ENCODE measurements at places on chromosomes 4 and X.

GRCh38 chr4:1604706-1605205 is 79.4 kb downstream of the FAM53A start:
- DNase-seq, result no peak

DNA sequence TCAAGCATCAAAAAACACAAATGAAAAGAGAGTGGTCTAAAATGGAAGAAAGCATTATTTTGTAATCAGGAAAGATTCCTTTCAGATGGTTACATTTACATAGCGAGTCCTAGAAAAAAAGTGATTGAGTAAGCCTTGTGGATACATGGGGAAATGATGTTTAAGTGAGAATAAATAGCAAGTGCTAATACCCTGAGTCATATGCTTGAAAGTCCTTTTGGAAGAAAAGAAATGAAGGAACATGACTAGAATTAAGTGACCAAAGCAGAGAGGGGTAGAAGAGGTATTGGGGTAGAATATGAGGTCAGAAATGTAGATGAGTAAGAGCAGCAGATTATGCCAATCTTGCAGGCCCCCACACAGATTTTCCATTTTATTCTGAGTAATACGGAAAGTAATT is 814.8 kb upstream of the GRID2 start:
- no peak for DNase-seq

DNA sequence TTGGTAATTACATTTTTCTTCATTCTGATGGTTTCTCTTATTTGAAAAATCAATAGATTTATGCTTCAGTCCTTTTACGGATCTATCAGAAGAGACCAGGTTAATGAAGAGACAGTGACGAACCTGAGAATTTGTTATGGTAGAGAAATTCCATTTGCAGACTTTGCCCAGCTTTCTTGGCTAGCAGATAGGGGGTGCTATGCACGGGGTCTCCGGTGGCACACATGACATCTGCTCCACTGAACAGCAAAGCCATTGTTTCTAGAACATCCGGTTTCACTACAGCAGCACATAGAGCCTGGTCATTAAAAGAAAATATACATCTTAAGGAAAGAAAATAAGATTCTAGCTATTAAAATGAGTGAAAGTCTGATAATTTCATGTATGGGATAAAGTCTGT is 85.1 kb downstream of the ARAP2 start:
- DNase-seq, result no peak

- DNase-seq, result no peak
Observed at GRCh38 chrX:40460926-40461325, 119.8 kb upstream of the ATP6AP2 start.

GRCh38 chr4:42281324-42282020 is 115.8 kb upstream of the SHISA3 start:
- no peak for DNase-seq

DNA sequence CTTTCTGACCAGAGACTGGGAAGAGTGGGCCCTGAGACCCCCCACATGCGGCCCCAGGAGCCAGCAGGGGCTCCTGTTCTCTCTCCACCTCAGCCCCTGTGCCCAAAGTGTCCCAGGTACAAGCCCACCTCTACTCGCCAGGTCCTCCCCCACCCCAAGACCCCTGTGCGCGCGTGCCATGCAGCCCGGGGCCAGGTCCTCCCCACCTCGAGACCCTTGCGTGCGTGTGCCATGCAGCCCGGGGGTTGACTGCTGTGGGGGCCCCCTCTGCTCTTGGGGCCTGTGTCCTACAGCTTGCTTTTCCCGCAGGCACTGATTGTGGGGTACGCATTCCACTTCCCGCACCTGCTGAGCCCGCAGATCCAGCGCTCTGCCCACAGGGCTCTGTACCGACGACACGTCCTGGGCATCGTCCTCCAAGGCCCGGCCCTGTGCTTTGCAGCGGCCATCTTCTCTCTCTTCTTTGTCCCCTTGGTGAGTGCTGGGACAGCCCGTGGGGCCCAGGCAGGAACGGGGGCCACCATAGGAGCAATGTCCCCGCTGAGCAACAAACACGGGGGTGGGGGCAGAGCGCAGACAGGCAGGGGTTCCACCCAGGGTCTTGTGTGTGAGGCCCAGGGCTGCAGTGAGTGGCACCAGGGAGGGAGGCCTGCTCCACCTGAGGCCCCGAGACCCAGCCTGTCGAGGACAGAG is 20.3 kb downstream of the DGKQ start:
- no peak for DNase-seq

DNA sequence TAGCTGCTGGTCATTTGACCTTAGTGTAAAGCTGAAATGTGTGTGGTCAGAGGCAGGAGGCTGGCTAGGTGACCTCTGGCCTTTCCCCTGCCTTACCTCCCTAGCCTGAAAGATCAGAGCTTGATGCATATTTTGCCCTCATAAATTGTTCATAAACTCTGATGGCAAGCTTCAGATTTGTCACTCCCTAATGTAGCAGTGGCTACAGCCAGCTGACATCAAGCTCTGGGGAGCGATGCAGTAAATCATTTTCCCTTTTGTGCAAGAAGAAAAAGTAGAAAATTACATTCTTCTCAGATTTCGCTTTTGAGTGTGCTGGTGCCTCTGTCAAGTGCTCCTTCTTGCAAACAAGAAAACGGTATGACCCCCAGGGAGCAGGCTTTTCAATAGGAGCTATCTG is 87.7 kb upstream of the MAGEA4 start:
- DNase-seq, result no peak

GRCh38 chrX:23759821-23760220 is 16.7 kb upstream of the ACOT9 start:
- no peak for DNase-seq

DNA sequence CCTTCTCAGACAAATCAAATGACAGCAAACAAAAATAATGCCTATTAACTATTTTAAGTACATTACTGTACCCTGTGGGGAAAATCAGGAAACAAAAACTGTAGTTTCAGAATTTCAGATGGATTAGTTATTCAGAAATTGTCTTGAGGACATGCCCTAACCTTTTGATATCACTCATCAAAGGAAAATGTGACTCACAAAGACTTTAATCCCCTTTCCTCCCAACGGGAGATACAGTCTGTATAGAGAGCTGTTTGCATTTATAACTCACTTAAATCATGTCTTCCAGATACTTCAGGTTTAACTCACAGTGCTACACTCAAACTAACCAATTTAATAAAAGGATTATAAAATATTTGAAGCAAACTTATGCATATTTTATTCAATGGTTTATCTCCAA is 304.0 kb downstream of the MAPK10 start:
- no peak for DNase-seq

DNA sequence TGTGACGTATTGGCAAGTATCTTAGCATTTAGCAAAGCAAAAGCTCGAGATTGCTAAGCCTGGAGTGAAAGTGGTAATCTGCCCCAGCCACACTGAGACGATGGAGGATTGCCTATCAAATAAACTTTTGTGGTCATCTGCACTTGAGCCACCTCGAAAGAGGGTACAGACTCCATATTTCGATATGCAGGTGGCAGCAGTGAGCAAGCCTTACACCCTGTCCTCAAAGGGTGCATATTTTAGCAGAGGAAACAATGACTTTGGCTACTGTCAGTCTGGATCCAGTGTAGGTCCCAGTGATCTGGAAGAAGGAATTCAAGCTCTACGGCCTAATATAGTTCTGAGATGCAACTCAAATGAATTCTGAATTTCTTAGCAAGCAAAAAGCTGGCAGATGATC is 153.9 kb downstream of the ATG4A start:
- DNase-seq, result no peak

DNA sequence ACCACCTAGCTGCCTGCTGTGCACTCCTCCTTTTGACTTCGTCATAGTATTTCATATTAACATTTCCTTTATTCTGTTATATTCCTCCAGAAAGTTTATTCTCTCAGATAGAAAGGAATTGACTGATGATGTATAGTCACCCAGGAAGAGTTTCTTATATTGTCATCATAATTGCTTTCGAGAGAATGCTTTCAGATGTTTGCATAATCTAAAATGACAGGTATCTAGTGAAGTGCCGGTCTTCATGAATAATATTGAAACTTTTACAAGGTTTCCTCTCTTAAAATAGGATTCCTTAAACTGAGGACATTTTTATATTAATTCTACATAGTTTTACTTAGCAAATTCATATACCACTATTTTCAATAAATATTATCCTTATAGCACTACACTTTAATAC is 10.1 kb downstream of the SEC24D start:
- no peak for DNase-seq

DNA sequence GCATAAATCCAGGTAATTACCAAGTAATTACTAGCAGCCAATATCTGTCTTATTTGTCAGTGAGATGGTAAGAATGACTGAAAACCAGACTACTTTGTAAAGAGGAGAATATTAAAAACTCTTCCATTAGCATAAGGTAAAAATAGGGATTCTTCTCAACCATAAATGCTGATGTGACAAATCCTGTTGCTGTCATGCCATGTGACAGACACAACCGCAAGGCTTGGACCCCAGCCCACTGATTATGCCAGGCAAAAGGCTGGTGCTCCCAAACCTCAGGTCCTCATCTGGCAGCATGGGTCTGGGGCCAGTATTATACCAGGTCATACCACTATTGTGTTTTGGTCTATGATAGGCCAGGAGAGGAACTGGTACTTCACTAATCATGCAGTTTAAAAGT is 181.1 kb downstream of the ADAMTS3 start:
- no peak for DNase-seq

GRCh38 chr4:173192375-173193162 is 24.0 kb downstream of the GALNT7 start:
- DNase-seq, result no peak

DNA sequence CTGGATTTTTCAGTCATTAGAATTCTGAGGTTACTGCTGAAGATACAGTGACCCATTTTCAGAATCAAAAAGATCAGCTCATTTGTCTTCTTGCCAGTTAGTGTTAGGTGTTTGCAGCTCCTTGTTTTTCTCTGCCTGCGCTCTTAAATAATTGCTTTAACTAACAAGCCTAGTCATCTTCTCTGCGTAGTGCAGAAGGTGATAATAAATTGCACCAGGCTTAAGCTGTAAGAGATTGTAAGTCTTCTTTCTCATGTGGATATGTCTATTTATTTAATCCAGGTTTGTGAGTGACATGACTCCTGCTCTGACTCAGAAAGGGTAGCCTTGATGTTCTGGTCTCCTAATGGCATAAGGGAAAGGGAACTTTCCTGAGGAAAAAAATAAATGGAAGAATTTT is 167.2 kb downstream of the CEP135 start:
- no peak for DNase-seq

DNA sequence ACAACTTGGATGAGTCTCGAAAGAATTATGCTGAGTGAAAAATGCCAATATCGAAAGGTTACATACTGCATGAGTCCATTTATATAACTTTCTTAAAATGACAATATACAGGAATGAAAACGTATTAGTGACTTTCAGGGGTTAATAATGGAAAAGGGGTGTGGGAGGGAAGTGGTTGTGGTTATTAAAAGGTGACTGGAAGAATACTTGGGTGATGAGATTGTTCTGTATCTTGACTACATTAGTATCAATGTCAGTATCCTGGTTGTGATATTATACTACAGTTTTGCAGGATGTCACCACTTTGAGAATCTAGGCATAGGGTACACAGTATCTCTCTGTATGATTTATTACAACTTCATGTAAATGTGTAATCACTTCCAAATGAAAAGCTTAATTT is 204.5 kb downstream of the DTHD1 start:
- no peak for DNase-seq

- DNase-seq, result no peak
Observed at GRCh38 chr4:15575966-15576365, 79.2 kb downstream of the FBXL5 start.

DNA sequence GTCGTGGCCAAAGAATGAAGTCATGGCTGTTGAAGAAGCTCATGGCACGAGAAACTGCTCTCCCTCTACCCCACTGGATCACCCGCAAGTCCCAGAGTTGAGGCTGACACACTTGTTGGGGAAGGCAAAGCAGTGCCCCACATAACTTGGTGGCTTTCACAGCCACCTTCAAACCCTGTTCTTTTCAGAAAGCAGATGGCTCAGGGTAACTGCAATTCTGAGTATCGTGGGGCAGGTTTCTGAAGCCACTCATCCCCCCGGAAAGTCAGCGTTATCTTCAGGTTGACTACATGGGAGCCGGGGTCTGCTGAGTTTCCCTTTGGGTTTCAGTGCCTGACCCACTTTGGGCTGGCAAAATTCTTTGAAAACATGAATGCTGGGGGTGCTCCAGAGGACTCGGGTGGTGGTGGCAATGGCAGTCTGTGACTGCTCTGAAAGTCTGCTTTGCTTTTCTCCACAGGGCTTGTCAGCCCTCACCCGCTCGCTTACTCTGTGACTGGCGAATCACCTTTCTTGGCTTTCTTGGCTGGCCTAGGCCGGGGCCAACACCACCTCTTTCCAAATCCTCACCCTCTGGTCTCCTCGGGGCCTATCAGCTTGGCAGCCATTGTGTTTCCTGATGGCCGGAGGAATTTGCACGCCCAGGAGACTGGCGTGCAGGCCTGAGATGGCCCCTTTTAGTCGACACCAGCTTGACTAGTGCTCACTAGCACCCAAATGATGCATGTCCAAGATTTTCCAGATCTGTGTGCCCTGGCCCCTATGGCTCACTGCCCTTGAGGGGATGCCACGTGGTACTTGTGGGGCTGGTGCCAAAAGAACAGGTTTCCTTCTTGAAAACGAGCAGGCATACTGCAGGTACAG is 7.3 kb downstream of the PPP1R3F start:
- no peak for DNase-seq
